Dermis microvascular lymphatic vessel endothelial cell (primary cell): ENCODE measurements at places on chromosomes 3 and 15. TPM values are rescaled to one million over a fixed set of nuclear protein-coding genes. Genes with fewer than 3 reads are reported as not detected.

SERPINI2 gene
- total RNA-seq, result not detected in 2 replicates

IQCH gene
- 1.0 and 1.1 TPM in 2 replicates for total RNA-seq

PTPRG gene
- total RNA-seq, result 6.7 and 8.6 TPM in 2 replicates

TRIM42 gene
- not detected in 2 replicates for total RNA-seq

CYP19A1 gene
- not detected in 2 replicates for total RNA-seq

CYP8B1 gene
- not detected in 2 replicates for total RNA-seq

LRRC31 gene
- not detected in 2 replicates for total RNA-seq

WDR93 gene
- total RNA-seq, result under 0.01 TPM in 1 of 2 replicates, not detected in the other

REC114 gene
- total RNA-seq, result not detected in 2 replicates

KNG1 gene
- total RNA-seq, result not detected in 2 replicates

PLA2G4E gene
- not detected in 2 replicates for total RNA-seq
